ENCODE measurements at places on chromosomes 5 and 9. TPM values are rescaled to one million over a fixed set of nuclear protein-coding genes. Genes with fewer than 3 reads are reported as not detected.

Gene TARS1
- 192 TPM for total RNA-seq

Gene JAKMIP2
- total RNA-seq: 0.60 TPM

Gene CDX1
- total RNA-seq: not detected

Gene NIM1K
- total RNA-seq: 0.14 TPM

Gene LTC4S
- 1.1 TPM for total RNA-seq

Gene TEX48
- not detected for total RNA-seq

Gene WHRN
- 4.7 TPM for total RNA-seq

Gene SHISAL2B
- not detected for total RNA-seq

Gene RNF130
- total RNA-seq: 14.2 TPM

DNA sequence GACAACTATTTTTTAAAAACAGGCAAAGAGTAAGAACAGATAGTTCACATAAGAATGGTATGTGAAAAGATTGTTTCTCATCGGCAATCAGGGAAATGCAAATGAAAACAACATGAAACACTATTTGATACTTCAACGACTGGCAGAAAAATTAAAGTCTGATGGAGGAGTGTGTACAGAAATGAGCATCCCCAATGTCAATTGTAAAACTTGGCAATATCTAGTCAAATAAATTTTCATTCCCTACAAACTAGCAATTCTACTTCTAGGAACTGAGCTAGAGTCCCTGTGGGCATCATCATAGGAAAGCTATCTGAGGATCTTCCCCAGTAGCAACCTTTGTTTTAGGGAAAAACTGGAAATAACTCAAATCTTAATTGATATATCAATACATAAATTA, 29.0 kb upstream of the MAP3K1 start:
- DNase-seq: no peak

DNA sequence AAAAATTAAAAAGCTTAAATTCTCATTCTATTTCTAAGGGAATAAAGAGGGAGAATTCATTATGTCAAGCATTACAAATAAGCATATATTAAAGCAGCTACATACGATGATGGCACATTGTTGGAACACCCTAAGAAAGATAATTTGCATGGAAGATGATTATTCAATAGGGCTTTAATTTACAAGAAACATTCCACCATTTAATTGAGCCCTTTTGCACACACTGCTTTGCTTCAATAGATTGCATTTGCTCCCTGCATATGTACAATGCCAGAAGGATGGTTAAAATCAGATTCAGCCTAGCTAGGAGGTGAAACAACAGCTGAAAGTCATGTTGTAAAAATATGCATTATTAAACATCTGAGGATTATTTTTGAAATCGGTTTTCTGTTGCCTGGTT, 21.8 kb downstream of the KIAA1958 start:
- DNase-seq: no peak

DNA sequence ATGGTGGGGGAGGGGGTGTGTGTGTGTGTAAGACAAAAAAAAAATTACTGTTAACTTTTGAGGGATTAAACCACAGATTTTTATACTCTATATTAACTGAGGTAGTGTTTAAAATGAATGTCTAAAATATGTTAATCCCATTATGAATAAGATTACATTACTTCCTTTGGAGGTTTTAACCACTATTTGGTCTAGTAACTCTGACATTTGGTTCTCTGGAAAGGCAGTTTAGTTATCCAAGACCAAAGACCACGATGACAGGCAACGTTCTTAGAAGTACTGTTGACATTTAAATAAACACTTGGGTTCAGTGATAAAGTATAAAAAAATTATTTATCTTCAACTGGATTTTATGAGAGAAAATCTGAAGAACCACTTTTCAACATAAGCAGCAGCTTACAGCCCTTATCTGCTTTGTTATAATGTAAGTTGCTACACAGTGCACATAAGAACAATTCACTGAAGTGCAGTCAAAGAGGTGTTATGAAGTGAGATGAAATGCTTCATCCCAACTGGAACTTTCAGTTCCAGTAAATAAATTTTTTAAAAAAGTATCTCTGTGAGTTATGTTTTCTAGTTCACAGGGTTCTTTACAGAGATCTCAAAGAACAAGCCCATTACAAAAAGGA, 94.5 kb downstream of the OSMR start:
- no peak for DNase-seq

GRCh38 chr9:75109210-75109839, 21.0 kb downstream of the OSTF1 start:
- DNase-seq: no peak

GRCh38 chr9:92501671-92502393, 19.5 kb upstream of the ASPN start:
- no peak for DNase-seq

DNA sequence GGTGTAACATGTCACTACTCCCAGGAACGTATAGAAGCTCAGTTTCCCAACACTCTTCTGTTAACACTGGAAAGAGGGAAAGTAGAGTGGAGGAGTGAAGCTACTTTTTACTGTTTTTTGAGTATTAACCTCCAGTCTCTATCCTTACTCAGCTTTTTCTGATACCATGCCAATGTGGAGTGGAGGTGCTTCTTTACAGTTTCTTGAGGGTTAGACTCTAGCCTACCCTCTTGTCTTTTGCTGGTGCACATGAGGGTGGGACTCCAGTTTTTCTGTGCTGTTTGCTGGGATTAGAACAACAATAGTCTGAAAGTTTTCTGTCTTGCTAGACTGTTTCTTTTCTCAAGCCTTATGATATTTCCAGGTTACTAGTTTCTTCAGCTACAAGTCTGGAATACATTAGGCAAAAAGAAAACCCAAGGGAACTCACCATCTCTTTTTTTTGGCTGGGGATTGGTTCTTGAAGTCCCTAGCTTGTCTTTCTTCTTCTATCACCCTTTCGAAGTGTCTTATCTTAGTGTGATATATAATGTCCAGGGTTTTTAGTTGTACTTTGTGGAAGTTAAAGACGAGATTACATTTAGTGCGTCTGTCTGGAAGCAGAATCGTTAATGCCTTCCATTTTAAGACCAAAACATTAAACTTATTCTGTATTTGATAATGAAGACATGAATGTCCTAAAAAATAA, 35.9 kb downstream of the PRR16 start:
- DNase-seq: no peak

- no peak for DNase-seq
These were observed 4.9 kb upstream of the ROR2 start for GRCh38 chr9:91954841-91955471.

DNA sequence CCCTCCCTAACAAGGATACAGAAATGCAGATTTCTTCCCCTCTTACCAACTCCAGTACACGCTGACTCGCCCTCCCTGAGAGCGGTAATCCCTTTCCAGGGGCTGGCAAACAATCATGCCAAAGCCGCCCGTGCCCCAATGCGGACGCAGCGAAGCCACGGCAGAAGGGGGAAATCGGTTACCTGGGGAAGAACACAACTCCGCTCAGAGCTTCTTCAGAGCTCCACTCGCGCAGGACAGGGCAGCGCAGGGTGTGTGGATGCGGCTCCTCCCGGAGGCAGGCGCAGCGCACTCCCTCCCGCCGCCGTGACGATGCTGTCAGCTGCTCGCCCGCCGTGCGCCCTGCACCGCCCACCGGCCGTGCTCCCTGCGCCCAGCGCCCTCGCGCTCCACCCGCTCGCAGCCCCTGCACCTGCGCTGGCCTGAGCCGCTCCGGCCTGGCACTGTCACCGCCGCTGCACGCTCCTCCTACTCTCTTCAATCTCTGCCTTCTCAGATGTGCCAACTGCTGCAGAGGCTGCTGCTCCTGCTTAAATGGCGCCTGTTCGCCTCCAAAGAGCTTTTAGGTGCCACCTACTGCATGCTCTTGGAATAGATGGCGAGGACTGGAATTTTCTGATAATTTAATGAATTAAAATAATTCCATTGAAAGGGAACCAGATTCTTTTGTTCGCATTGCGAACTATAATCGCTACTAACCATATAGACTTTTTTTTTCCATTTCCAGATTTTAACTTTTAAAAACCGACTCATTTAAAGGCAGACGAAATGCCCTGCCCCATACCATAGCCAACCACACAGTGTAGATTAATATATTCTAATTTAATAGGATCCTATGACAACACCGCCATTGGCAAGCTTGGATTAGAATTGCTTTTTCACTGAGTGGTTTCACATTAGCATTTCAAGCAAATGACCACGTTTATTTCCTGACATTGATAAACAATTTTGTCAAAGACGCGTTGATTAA, at the start of gene DIRAS2:
DIRAS2 (minus strand) TSS at position 255 of the 970 bp plus-strand sequence. CDS start 28,997 bp downstream, outside the sequence.
- DNase-seq: no peak

GRCh38 chr5:71719063-71719964, at the start of gene CARTPT:
CARTPT (plus strand) TSS chr5:71719275; CDS start chr5:71719294, 19 bp downstream.
- no peak for DNase-seq

DNA sequence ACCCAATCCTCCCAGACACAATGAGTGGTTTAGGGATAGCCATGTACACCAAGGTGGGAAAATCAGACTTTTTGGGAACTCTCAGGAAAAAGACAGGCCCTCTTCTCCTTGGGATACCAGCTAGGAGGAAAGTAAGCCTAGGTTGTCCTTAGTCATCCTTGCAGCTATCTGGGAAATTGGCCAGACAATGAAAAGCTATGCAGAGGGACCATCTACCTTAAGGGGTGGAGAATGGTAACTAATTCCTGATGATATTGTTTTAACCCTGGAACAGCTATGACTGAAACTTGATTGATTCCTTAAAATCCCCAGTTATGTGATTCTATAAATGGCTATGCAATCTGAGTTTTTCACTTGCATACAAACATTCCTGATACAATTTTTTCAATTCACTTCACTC, 88.9 kb upstream of the BNC2 start:
- DNase-seq: no peak

DNA sequence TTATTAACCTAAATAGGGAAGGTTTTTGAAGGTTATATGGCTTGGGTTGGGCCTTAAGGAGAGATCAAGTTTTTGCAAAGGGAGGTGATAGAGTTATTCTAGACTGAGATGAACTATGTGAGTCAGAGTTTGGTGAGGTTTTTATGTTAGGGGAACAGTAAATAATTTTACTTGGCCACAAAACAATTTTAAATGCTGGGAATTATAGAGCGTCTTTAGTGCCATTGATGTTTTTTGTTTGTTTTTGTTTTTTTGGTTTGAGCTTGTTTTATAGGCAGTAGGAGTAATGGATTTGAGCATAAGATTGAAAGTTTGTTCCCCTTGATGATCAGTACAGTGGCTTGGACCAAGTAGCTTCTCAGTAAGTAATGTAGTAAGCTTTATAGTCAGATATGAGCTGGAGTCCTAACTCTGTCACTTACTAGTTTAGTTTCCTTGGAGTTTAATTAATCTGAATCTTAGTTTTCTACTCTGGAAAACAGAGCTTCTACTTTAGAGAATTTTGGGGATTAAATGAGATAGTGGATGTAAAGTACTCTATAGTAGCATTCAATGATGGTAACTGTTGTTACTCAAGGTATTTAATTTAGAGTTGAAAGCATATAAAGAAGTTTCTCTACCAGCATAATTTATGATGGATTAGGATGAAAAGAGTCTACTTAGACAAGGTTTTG, 2.9 kb downstream of the NAA35 start:
- DNase-seq: no peak

DNA sequence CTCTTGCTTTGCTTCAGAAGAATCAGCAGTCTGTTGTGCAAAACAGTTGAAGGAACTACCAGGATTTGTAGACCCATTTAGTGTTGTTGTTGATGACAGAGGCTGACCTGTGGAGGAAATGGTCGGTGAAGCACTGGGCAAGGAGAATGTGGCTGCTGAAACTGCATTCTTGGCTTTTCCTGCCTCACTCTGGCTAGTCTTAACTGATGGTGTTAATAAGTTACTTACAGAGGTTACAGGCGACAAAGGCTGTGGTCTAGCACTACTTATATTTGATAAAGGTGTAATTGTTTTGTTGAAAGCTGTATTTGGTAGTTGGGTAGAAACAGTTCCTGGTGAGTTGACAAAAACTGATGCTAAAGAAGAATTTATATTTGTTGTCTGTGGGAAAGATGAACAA, 31.5 kb downstream of the MLANA start:
- DNase-seq: no peak

DNA sequence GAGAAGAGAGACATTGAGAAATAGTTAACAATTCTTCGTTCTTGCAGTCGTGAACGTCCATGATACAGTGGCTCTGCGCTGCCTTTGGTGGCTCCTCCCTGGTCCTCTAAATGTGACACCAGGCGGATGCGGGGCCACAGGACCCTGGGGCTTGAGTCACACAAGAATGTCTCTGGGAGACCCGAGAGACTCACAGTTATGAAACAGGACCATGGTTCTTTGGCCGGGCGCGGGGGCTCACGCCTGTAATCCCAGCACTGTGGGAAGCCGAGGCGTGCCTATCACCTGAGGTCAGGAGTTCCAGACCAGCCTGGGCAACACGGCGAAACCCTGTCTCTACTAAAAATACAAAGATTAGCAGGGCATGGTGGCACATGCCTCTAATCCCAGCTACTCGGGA, 767 bp upstream of the ZDHHC11 start:
- DNase-seq: no peak

- no peak for DNase-seq
These were observed 562.8 kb upstream of the C9orf72 start for GRCh38 chr9:28136113-28136512.

DNA sequence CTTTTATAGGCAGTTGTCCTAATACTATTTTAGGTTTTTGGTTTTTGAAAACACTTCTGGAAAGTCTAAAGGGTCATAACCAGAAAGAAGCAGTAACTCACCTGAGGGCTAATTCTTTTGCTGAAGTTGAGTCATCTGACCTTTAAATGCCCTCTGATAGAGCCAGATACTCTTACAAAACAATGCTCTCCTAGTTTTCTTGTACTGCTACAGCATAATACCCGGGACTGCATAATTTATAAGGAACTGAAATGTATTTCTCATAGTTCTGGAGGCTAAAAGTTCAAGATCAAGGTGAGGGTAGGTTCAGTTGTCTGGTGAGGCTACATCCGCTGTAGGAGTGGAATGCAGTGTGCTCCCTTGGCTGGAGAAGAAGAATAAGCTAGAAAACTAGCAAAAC, 670.3 kb downstream of the TLE4 start:
- DNase-seq: no peak

DNA sequence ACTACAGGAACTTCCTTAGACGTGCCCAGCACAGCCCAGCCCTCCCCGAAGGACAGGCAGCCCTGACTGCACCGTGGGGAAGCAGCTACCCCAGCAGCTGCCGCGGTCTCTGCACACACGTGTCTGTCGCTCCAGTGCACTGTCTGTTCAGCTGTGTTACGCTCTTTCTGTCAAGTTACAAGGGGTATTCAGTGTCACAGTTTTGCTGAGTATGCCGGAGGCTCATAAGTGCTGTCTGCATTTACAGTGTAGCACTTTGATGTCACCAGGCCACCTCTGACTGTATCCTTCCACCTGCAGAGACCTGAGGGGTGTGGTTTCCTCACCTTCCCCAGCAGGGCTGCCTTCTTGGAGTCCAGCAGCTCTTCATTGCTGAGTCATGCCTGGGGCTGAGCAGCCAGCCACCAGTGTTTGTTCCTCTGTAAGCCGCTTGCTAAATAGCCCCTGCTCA, 126.8 kb downstream of the EHMT1 start:
- DNase-seq: no peak

- DNase-seq: no peak
These were observed 74.1 kb downstream of the HMHB1 start for GRCh38 chr5:143886096-143886495.

- no peak for DNase-seq
These were observed 34.8 kb upstream of the RAPGEF1 start for GRCh38 chr9:131774636-131775035.

- peak; percentile 16 for DNase-seq
These were observed 1.9 kb upstream of the FST start for GRCh38 chr5:53478411-53479044.
